ENCODE measurements at places on chromosomes 12 and 14. TPM values are rescaled to one million over a fixed set of nuclear protein-coding genes. Genes with fewer than 3 reads are reported as not detected.

- no peak for DNase-seq
Observed at GRCh38 chr14:59585891-59586554, 9.4 kb upstream of the CCDC175 start.

DNA sequence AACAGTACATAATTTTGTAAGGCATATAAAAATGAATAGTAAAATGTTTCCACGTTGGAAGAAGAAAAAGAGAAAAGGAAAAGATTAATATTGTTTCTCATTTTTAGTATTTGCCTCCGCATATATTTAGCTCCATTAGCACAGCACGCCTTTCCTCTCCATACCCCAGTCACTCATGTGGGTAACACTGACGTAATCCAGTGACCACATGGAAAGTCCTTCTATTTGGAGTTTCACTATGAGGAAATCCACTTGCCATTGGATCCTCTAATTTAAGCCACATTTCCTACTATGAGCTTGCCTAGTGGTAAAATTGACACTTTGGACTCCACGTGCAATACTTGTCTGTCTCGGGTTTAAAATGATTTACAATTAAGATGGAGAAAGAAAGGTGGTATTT is 5.7 kb upstream of the SLCO1A2 start:
- DNase-seq: no peak

DNA sequence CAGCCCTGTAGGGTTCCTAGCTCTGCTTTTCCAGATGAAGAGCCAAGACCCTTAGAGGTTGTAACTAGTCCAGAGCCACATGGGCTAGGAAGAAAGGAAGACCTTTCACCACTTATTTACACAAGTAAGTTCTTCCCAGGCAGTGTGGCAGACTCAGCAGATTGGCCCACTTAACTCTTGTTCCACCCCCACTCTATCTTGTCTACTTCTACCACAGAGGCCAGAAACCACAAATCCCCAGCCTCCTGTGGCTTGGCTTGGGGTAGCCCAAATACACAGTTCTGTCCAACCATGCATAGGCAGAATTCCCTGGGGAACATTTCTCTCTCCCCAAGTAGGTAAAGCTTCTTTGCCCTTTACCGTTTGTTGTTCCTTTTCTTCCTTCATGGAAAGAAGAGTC is 383.5 kb downstream of the RGS6 start:
- no peak for DNase-seq

Gene TBX3
- 14.0 TPM for total RNA-seq

- DNase-seq: no peak
Observed at GRCh38 chr12:112574896-112575558, 156.3 kb downstream of the PTPN11 start.

Gene ARHGAP9
- 13.8 TPM for total RNA-seq

Gene PRKD1
- total RNA-seq: 12.6 TPM

GRCh38 chr12:117035287-117035686 is 63.9 kb downstream of the TESC start:
- DNase-seq: no peak

DNA sequence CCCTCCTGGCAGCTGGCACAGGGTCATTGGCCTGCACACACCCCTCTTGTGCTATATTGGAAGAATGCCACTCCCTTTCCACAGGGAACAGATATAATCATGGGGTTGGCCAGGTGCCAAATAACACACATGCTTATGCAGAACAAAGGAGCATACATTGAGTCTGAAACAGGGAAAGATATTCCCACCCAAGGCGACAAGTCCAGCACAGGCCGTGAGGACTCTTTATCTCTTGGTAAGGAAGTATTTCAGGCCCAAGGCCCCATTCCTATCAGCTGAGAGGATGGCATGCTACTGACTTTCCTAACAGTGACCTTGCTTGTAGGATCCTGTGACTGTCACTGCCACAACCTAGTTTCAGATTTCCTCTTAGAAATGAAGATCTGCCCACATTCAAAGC is 59.0 kb upstream of the STXBP6 start:
- DNase-seq: no peak

- DNase-seq: no peak
Observed at GRCh38 chr12:56785874-56786273, 22.8 kb downstream of the HSD17B6 start.

Gene MOK
- total RNA-seq: 12.0 TPM

- no peak for DNase-seq
Observed at GRCh38 chr12:99235381-99235780, 412.2 kb upstream of the GARIN6 start.
